HS-27A (cell line): ENCODE measurements at places on chromosomes 6 and 20.

DNA sequence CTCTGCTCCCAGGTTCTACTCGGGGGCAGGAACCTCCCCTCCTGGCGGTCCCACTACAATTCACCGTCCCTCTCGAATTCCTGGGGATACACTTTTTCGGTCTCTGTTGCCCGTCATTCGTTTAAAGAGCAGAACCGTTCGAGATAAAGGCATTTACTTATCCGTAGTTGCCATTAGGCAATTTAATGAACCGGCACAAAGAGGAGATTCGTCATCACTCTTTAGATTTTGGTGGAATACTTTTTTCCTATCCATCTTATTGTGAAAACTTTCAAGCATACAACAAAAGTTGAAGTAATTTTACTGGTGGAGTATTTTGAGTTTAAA lies 1.2 kb upstream of the CD24 start:
- DNase-seq: no peak

- no peak for DNase-seq
Observed at GRCh38 chr20:19483309-19483708, 270.9 kb downstream of the SLC24A3 start.

- DNase-seq: no peak
Observed at GRCh38 chr6:111725446-111726112, 119.9 kb upstream of the TRAF3IP2 start.

GRCh38 chr6:163750431-163751031 lies 336.0 kb downstream of the QKI start:
- no peak for DNase-seq

- DNase-seq: no peak
Observed at GRCh38 chr6:71406865-71407860, 118.6 kb downstream of the OGFRL1 start.

- DNase-seq: no peak
Observed at GRCh38 chr6:15430186-15430585, 184.3 kb downstream of the JARID2 start.

DNA sequence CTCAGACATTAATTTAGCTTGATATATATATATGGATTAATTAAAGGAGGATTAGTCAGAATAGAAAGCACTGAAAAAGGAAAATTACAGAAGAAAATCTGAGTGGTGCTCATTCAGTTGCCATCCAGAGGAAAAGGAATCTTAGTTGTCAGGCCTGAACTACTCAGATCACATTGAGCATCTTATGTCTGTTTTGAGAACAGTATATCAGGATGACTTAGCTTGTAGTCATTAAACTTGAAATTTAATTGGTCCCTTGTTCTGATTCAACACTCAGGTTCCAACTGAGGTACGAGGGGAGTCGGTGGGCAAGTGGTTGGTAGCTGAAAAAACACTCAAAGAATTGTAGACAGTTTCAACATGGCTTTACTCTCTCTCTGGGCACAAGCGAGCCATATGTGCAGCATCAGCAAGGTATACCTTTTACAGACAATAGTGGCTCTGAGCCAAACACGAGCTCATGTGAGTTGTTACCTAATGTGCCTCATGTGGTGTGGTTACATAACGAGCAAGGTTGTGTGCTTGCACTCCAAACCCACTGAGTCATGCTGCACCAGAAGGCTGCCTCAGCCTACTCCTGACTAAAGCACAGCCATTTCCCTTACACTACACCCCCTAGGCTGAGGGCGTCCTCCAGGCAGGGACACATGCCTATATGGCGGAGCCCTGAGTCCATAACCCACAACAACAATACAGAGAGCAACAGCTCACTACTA lies 73.0 kb upstream of the HMGN3 start:
- DNase-seq: no peak

- no peak for DNase-seq
Observed at GRCh38 chr6:31157513-31158139, at the start of gene CCHCR1. TSS of gene CCHCR1 (minus strand) at chr6:31157802. CDS start at chr6:31157600, 202 bp downstream.

GRCh38 chr6:112251171-112251875 lies 3.0 kb downstream of the LAMA4 start:
- DNase-seq: no peak

GRCh38 chr6:116411284-116411623 lies 40.5 kb downstream of the DSE start:
- no peak for DNase-seq

DNA sequence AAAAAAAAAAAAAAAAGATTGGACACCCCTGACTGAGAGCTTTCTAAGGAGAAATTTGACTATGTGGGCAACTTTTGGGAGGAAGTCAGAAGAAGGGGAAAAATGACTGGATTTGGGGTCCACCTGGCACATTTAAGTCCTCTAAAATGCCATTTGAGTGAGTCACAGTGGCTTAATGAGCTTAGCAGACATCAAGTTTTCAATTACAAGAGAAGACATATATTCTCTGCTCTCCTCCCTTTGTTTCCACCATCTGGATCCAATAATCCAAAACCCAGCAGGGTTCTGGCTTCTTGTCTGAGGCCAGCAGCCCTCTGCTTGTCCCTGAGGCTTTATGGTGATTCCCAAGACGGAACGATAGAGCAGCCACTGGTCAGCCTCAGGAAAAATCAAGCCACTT lies 6.9 kb downstream of the PI3 start:
- no peak for DNase-seq

DNA sequence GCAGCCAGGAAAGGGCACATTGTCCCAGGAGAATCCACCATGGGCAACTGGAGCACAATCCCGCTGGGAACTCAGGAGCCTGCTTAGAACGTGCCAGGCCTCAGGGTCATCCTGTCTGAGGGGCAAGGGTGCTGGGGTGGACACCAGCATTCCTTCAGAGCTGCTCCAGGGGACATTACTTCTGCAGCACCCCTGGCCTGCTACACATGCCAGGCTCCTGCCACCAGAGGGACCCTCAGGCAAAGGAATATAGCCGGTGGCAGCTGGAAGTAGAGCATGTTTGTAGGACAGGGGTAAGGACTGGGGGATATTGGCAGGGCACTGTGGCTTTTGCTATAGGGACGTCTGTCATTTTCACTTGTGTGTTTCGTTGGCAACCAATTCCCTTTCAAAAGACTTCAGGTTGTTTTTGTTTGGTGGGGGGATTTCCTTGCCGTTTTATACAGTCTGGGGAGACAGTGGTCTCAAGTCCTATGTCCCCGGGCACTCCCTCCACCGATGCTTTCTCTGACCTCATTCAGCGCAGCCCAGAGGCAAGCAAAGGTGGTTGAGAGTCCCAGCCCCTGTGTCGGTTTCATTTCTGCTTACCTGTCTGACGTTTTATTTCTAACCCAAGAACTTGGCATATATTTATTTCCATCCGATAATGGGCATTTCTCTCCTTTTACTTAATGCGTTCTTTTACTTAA lies 130.8 kb downstream of the JPH2 start:
- DNase-seq: no peak

GRCh38 chr6:83767033-83767432 lies 58.1 kb upstream of the SNAP91 start:
- DNase-seq: no peak

DNA sequence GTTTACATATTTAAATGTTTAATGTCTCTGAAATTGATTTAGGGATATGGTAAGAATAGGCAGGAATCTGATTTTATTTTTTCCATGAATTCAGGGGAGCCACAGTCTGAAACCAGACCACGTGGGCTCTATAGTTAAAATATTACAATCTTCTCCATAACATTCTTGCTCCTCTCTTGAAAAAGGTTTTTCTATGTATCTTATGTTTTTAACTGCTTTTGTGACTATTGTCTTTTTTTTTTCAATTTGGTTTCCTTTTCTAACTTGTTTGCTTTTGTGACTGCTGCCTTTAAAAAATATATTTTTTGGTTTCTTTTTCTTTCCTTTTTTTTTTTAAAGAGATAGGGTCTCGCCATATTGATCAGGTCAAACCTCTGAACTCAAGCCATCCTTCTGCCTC lies 40.1 kb downstream of the TNFAIP3 start:
- DNase-seq: no peak

DNA sequence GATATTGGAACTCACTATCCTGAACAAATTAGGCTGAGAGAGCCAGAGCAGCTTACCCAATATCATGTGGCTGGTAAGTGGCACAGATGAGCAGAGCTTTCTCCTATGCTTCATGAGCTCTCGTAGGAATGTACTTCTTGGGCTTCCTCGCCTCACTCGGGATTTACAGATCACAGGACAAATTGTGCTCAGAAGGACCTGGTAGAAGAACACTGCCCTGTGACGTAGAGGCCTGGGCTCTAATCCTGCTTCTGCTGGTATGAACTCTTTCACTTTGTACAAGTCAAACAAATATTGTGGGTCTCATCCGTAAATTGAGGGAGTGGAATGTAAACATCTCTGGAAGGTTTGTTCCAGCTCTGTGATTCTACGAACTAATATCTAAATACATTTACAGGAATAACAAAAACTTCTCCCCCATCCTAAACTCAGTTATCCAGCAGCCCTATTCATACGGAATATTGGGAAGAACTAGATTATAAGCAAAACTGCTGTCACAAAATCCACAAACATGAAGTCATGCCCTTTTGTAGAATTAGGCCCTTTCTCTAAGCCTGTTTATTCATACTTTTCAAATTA lies 187.6 kb downstream of the CLIC5 start:
- DNase-seq: no peak

- no peak for DNase-seq
Observed at GRCh38 chr6:44487002-44487401, 99.5 kb downstream of the CDC5L start.

GRCh38 chr6:159100395-159101182 lies 55.8 kb upstream of the TAGAP start:
- DNase-seq: no peak

DNA sequence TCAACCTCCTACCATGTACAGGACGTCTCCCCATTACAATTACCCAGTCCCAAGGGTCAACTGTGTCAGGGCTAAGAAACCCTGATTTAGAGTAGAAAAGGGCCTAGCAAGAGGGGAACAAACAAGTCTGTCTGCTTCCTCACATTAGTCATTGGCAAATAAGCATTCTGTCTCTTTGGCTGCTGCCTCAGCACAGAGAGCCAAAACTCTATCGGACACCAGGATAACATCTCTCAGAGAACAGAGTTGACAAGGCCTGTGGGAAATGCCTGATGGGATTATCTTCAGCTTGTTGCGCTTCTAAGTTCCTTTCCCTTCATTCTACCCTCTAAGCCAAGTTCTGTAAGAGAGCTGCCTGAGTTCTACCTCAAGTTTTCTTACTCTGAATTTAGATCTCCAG lies 19.0 kb upstream of the VSX1 start:
- no peak for DNase-seq

DNA sequence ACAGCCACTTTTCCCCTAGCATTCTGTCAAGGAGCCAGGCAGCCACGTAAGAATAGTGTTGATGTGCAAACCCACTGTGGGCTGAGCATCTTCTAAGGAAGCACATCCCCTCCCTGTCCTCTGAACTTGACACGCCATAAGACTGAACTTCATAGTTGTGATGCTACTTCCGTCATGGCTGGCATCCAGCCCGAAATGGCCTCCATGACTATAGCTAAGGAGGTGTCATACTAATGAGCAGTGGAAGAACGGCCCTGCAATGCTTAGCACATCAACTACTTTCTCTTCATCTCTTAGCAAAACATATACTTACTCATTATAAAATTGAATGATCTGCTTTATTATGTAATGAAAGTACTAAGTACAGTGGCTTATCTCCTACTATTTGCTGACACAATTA lies 110.2 kb downstream of the GJA10 start:
- no peak for DNase-seq

- no peak for DNase-seq
Observed at GRCh38 chr6:170231293-170232185, 59.3 kb downstream of the DLL1 start.

DNA sequence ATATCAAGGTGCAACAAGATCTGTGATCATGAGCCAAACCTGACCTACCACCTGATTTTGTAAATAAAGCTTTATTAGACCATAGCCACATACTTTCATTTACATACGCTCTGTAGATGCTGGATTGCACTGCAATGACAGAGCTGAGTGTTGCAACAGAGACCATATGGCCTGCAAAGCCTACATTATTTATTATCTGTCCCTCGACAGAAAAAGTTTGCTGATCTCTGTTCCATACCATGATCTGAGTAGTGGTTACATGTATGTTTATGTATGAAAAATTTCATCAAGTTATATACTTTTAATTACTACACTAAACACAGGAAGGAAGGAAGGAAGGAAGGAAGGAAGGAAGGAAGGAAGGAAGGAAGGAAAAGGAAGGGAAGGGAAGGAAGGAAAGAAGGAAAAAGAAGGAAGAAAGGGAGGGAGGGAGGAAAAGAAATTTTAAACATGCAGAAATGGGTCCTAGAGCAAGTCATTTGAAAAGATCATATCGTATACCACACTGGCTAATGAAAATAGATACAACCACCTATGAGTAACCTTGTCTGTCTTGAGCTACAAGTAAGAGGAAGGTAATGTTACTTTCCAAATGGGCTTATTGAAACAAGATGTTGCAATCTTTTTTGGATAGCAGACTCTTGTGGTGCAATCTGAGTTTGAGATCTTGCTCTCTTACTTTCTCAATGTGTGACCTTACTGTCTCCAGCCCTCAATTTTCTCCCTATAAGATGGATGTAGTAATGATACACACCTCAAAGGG lies 441.0 kb downstream of the KIF16B start:
- DNase-seq: no peak

- DNase-seq: no peak
Observed at GRCh38 chr20:56683077-56683865, 54.2 kb downstream of the TFAP2C start.

- DNase-seq: no peak
Observed at GRCh38 chr6:49570474-49571079, 20.1 kb downstream of the C6orf141 start.

- DNase-seq: no peak
Observed at GRCh38 chr20:17806739-17807441, 107.1 kb downstream of the BANF2 start.

DNA sequence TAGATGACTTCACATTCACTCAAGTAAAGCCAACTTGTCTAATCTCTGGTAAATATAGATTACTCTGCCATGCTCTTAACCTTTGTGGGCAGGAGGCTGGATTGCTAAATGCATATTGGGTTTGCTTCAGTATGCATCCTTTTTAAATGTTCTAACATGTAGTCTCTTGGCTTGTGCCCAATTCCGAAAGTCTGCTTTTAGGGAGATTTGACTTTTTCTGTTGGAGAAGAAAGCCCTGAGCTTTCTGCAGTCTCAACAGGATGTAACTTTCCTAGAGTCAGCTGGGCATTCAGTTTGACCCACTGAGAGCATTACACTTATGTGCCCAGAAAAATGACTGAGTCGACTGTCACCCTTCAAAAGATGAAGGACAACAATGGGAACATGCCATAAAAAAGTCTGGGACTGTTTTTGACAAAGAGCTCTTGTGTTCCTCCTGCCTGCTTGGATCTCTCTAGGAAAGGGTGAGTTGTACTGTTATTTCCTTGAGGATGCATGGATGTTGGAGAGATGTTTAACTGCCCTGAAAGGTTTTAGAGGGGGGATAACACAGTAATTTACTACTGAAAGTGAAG lies 299.4 kb downstream of the ZFAND3 start:
- no peak for DNase-seq

DNA sequence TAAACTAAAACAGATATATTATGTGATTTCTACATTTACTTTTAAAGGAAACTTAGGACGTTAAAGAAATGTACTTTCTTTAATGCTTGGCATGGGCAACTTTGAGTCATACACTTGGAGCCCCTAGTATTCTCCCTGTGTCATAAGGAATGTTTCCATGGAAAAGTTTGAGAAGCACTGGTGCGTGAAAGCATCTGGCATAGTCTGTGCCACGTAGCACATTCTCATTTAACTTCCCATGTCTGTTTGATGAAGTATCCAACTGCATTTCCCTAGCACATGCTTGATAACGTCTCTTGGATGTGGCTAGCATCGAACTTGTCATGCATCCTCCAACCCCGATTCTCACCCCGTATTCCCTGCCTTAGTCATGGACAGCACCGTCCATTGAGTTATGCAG lies 172.0 kb downstream of the TBC1D7 start:
- no peak for DNase-seq
